ENCODE measurements at places on chromosomes 2 and 18.

GRCh38 chr2:16250056-16250425, 309.7 kb downstream of the MYCN start:
- no peak for DNase-seq

DNA sequence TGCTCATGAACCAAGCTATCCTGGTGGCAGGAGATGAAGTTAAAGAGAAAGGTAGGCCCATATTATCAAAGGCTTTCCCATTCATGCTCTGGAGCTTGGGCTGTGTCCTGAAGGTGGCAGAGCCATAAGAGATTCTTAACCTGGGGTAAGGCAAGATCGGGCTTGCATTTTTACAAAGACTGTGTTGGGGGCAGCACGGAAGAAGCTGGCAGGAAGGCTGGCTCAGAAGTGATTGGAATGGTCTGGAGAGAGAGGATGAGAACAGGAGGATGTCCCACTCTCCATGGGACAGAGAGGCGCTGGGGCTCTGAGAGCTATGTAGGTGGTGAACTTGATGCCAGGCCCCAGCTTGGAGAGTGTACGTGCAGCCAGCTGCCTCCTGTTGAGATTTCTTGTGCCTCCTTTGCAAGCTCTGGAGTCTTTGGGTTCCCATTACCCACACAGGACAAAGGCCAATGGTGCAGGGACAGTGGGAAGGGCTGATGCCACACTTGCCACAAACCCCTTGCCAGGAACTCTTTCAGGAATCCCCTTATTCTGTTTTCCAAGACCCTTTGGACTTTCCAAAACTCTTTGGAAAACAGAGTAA, 40.6 kb upstream of the FZD5 start:
- no peak for DNase-seq

GRCh38 chr2:16028644-16029043, 88.3 kb downstream of the MYCN start:
- no peak for DNase-seq

DNA sequence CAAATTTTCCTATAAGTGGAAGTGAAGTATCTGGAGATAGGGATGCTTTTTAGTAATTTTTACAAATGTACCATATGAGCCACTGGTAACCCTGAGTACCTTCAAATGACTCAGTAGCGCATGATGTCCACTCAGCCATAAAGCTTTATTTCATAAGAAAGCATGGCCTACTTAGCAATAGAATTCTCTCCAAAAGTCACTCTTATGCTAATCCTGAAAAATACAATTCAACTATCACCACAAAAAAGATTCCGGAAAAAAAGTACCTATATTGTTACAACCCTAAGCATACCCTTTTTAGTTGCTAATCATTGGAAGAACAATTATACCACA, 732.2 kb downstream of the SOCS6 start:
- no peak for DNase-seq

- DNase-seq = no peak
Measured at GRCh38 chr2:240599141-240599583, 12.6 kb downstream of the CAPN10 start.

DNA sequence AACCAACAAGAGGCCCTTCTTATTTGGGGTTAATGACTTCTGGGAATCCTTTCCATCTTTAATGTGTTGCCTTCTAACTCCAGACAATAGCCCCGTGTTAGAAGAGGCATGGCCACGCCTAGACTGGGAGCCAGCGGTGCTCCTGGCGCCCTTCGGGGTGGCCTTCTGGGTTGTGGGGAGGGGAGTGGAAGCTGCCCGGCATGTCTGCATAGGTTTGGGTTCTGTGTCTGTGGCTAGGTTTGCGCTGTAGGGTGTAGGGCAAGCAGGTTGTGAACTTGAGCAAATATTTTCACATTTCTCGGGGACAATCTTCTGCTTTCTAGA, 40.4 kb downstream of the CELF4 start:
- DNase-seq = no peak

GRCh38 chr2:188291617-188292347, at the start of gene GULP1:
Gene GULP1, plus strand, starts transcription at chr2:188291874. Its CDS starts 185,829 bp downstream, at chr2:188477703.
- DNase-seq = peak; percentile 92

DNA sequence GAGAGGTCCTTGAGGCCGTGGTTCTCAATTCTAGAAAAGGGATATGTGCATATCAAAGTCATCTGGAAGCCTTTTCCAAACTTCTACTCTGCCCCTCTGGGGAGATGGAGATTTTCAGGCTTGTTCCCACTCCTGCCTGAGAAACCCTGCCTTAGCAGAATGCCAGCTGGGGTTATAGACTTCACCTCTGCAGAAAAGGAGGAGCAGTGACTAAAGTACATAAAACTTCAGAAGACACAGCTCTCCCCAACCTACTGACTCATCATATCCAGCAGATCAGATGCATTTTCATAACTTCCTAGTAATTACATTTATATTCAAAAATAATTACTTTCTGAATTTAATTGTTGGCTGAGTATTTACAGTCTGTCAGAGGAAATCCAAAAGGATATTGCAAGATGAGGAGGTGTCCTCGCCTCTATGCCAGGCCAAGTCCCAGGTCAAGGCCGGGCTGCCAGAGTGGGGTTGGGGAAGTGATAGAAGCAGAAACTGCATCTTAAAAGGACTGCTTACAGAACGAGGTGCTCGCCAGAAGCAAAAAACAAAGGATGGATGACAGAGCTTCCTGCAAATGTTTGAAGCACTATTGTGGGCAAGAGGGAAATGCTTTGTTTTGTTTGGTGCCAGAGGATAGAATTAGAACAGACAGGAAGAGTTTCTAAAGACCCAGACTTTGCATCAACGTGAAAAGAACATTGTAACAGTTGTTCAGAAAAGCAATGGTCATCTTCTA, 75.6 kb upstream of the APCDD1 start:
- DNase-seq = no peak

DNA sequence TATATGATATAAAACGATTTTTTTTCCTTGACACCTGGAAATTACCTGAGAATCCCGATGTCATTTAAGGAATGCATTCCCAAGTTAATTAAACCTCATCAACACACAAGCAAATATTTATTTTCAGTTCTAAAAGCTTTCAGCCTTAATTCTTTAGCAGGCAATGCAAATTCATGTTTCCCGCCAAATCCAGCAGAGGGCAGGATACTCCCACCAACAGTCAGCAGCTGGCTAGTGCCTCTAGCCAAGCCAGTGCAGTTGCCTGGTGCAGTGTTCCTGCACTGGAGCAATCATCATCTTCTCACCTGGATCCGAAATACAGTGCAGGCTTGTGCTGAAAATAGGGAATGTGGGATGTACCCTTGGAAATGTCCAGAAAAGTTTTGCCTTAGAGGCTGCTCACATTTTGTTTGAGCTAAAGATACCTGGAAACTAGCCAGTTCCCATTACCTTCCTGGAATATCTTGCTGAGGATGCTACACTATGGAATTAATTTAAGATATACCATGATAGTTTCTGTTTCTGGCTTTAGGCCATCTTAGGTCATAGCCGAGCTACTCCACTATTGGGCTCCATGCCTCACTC, 48.4 kb upstream of the CYTIP start:
- peak; percentile 20 for DNase-seq

DNA sequence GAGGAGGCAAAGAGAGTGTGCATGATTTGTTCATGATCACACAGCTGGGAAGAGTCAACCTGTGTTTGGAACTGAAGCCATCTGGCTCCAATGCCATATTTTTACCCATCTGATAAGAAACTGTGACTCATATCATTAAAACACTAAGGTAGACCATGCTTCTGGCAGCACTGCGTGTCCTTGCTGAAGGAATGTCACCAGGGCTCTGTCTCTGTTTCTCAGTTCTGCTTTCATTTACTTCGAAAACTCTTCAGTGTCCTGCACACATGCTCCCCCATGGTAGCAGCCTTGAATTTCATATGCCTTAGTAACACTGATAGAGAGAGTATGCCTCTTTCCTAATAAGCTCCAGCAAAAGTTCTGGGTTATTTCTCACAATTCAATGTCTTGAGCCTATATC, 830.4 kb downstream of the DCDC2C start:
- no peak for DNase-seq

GRCh38 chr2:12197133-12197532, 450.7 kb downstream of the LPIN1 start:
- no peak for DNase-seq

GRCh38 chr18:36848609-36849008, 19.7 kb downstream of the KIAA1328 start:
- no peak for DNase-seq

DNA sequence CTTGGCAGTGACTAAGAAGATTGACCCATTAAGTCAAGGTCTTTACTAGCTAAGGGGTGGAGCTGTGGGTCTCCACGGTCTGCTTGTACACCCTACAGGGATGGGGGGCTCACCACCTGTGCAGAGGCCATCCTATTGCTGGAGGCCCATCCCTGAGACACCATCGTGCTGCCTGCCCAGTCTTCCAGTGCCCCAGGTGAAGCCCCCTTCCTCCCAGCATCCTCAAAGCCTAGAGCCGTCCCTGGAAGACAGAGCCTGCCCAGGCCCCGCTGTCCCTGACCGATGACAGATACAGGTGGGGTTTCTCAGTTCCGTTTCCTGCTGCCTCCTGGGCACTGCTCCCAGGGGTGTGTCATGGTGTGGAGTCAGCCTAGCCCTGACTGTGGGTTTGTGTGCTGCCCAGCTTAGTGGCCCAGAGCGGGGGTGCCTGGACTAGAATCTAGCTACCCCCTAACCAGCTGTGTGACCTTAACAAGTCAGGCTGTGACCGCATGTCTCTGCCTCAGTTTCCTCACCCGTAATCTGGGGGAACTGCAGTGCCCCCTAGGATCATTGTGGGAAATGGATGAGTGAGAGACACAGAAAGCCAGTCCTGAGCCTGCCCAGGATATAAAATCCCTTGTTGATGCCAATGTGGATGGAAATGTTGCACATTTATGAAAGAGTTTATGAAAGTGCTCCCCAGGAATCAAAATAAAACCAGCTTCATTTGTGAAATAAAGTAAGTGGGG, 2.0 kb downstream of the OTOS start:
- DNase-seq = no peak

GRCh38 chr2:175414882-175415487, 233.5 kb upstream of the ATP5MC3 start:
- no peak for DNase-seq

DNA sequence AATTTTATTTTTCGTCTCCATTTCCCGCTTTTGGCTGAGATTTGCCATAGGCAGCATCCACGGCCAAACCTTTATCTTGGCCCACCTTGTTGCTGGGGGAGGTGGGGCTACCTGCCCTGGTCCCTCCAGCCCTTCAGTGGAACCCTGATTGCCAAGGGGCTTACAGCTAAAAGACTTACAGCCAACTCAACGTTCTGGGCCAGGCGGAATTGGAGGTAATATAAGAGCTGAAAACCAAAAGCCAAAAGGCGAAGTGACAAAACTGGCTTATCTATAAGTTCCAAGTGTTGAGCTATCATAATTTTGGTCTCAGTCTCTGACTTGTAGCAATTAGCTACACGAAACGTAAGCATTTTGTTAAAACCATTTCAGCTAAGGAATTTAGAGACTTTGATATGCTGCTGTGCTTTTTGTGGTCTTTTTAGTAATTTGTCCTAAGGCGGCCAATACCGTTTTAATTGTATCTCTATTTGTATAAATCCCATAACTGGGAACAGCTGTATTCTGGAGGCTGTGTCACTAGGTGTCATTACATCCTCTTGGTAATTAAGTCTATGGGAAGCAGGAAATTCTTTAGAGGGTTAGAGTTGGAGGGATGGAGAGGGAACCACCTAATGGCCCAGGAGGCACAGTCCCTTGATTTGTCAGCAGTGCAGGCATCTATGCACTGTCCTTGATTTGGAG, 24.0 kb downstream of the PDCD1 start:
- DNase-seq = no peak

DNA sequence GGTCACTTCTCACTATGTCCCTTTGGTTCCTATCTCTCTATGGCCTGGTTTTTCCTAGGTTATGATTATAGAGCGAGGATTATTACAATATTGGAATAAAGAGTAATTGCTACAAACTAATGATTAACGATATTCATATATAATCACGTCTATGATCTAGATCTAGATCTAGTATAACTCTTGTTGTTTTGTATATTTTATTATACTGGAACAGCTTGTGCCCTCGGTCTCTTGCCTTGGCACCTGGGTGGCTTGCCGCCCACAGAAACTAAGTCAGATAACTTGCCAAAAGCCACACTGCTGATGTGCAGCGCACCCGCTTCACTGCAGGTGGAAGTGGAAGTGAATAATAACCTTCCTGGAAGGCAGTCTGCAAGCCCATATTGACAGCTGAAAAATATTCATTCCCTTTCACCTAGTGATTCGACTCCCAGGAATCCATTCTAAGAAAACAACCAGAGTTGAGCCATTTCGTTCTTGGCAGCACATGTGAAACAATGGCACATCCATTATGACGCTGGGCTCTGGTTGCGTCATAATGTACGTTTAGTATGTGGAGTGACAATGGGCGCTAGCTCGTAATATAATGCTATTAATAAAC, 725 bp upstream of the ANKRD53 start:
- DNase-seq = no peak

GRCh38 chr2:241852116-241852980, 6.3 kb downstream of the PDCD1 start:
- DNase-seq = no peak

DNA sequence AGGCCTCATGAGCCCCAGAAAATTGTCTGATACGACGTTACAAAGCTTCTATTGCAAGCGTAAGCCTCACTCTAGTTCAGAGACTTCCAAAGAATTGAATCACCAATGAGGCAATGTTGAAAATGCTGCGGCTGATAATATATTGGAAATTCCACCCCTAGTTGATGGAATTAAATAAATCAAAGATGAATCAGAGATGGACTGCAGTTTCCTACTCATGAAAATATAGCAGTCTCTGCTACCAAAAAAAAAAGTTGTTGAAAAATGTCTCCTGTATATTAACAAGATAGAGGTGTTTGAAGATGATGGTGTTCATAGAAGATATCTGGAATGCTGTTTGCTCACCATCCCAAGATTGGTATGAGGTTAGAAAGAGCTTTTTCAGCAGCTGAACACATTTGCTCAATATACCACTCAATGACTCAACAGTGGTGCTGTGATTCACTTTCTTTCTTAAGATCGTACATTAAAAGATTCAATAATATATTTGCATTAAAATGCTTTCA, 99.8 kb upstream of the ARHGAP28 start:
- no peak for DNase-seq

DNA sequence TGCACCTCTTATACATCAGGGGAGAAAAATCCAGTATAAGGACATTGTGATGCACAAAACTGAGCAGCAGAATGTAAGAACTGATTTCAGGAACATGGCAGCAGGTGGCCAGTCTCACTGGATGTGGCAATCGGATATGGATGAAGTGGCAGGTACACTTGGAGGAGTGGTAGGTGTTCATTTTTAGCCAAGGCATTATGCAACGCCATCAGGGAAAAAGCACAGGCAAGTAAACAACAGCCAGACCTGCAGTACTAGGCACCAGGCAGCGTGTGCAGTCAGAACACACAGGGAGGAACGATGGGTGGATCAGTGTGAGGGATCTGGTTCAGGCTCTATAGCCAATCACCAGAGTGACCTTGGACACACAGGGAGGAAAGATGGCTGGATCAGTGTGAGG, 77.4 kb upstream of the GCFC2 start:
- DNase-seq = no peak

DNA sequence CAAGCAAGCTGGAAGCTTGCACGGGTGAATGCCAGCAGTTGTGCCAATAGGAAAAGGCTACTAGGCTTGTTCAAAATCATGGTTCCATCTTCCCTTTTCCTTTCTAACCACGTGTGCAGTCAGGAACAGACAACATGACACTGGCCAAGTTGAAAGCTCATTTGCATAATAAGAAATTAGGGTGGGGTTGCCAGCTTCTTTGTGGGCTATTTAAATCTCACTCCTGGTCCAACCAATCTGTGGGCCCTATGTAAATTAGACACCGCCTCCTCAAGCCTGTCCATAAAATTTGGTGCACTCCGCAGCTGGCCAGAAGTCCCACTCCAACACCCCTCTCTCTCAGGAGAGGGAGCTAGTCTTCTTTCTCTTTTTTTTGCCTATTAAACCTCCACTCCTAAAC, 1948.4 kb upstream of the PIK3C3 start:
- DNase-seq = no peak

- DNase-seq = no peak
Measured at GRCh38 chr2:8388781-8389180, 293.1 kb upstream of the ID2 start.
